ENCODE measurements at places on chromosomes 5 and 9.

- DNase-seq: no peak
Observed at GRCh38 chr5:27220752-27221151, 182.4 kb upstream of the CDH9 start.

GRCh38 chr5:5360363-5360940, 62.0 kb upstream of the ICE1 start:
- no peak for DNase-seq

DNA sequence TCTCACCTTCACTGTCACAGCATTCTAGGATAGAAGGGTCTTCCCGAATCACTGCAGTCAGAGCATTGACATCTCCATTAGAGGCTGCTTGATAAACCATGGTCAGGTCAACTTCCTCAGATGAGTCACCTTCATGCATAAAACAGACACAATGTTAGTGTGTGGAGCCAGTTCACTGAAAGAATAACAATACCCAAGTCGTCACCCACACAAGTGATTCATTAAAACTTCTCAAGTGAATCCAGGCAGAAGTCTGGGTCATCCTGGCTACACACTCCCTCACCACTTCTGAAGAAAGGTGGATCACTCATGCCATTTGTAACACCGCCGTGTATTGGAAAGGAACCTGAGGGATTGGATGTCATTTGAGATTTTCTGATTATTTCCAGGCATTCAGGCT, 49.6 kb downstream of the ANKRD55 start:
- no peak for DNase-seq

DNA sequence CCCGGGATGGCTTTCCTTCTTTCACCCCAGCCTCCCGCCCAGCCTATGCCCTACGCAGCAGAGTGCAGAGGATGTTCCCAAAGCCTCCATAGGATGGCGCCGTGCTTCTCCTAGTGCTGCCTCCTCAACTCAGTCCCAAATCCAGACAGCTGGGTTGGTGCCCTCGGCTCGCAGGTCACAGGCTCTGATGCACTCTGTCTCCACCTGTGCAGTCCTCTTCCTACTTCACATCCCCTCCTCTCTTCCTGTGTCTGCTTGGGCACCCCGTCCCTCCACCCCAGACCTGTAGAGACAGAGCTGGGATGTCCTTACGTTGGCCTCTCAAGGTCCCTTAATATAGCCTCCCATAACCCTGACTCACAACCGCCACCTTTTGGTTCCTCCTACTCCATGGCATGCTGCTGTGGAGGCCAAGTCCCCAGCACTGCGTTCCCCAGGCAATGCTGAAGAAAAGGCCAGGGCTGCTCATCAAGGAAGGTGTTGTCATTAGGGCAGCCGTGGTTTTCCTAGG, 314.4 kb downstream of the GADD45G start:
- no peak for DNase-seq

- DNase-seq: no peak
Observed at GRCh38 chr5:14250084-14250695, 107.0 kb downstream of the TRIO start.

- DNase-seq: no peak
Observed at GRCh38 chr5:23025629-23026233, 172.6 kb upstream of the CDH12 start.

DNA sequence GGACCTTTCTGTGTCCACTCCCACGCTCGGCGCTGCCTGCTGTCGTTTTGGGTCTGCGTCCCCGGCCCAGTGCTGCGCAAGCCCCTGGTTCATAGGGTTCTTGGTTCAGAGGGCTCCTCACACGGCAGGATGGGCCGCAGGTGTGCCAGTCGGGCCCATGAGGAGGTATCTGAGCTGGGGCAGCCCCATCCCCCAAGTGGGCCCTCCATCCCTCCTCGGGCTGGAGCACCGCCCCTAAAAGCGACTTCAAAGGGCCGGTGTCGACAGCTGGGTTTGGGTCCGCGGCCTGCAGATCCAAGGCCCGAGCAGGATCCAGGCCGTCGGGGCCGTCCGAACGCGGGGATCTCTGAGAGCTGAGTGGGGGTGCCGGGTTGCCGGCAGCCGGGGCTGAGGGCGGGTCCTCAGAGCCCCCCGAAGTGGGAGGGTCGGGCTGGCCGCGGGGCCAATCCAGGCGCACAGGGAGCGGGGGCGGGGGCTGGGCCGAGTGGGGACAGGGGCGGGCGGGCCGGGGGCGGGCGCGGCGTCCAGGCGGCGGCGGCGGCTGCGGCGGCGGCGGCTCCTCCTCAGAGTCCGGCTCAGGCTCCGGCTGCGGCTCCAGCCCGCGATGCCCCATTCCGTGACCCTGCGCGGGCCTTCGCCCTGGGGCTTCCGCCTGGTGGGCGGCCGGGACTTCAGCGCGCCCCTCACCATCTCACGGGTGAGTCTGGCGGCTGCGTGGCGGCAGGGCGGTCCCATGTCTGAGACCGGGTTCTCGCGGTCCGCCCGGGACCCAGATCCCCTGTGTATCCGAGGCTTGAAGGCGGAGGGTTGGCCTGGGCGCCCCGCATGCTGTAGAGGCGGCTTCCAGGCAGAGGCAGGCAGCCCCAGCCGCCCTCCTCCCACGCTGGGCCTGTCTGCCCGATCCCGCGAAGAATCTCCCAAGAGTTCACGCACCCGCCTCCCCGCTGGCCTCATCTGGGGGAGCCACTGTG, at the start of gene PDLIM4:
TSS of gene PDLIM4 (plus strand) at position 566 of the 971 bp plus-strand sequence. CDS start at position 605, 39 bp downstream.
- no peak for DNase-seq

GRCh38 chr5:142881076-142881783, 111.1 kb downstream of the ARHGAP26 start:
- DNase-seq: no peak

DNA sequence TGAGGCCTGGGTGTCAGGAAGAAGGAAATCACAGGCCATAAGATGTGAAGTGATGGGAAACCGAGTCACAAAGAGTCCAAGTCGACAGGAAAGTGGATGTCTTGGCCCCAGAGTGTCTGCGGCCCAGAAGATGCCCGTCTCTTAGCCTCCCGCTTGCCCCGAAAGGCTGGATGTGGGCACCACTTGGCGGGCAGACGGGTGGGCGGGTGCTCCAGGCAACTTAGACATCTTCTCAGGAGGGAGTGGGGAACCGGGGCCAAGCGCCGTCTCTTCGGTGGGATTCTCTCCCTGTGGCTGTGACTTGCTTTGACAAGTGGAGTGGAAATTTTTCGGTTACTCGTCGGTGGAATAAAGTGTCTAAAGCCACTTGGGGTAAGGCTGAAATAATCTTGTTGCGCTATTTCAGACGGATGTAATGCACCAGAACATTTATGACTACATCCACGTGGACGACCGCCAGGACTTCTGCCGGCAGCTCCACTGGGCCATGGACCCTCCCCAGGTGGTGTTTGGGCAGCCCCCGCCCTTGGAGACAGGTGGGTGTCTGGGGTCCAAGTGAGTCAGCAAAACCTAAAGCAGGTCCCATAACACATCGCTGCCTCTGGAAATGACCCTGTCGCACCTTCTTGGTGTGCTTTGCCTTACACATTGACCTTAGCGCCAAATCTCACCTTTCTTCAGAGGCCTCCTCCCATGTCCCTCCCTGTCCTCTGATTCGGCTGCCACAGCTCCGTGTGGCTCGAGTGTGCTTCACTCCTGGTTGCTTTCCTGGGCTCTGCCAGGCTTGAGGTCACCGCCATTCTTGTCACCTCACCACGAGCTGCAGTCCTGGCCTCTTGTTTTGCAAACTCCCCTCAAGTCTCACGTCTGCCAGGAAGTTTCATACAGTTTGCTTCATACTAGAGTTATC, 20.4 kb upstream of the EXOC3 start:
- DNase-seq: peak; percentile 15

- no peak for DNase-seq
Observed at GRCh38 chr5:9207817-9208418, 338.0 kb downstream of the SEMA5A start.

DNA sequence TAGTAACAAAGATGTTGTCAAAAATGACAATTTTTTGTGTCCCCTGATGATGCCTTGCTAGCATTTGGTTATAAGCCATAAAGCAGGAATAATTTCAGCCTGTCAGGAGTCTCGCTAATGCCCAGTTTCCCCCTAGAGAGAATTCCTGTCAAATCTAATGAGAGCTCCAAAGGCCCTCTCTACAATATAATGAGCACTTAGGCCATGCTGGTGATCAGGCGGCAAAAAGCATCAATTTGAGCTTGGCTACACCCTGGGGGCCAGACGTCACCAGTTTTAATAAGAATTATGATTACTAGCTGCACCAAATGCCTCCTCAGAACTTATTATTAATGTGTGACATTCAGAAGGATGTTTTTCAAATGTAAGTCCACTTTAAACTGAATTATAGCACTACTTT, 6.1 kb downstream of the TLE1 start:
- no peak for DNase-seq

DNA sequence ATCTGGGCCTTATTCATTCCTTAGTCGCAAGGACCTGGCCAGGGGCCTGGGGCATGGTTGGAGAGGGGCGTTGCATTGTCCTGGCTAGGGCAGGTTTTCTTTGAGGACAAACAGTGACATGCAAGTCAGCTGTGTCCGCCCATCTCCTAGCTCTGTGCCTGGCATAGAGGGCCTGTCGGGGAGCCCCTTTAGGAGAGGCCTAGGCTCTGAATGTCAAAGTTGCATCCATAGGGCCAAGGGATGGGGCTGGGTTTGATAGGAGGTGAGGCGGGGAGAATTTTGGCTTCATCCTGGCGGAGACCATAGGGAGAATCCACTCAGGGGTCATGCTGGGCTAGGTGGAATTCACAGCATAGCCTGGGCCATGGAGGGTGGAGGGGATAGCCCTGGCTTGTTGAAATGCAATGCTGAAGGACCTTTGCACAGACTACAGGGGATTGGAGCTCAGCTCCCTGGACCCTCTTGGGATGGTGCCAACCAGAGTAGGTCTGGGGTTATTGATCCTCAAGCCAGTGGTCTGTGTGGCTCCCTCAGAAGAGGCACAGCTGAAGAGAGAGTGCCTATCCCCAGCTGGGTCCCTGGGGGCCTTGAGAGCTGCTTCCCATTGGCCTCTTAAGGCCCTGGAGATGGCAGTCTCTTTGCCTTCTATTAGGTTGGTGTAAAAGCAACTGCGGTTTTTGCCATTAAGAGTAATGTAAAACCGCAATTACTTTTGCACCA, 104.0 kb downstream of the RGS3 start:
- DNase-seq: no peak

DNA sequence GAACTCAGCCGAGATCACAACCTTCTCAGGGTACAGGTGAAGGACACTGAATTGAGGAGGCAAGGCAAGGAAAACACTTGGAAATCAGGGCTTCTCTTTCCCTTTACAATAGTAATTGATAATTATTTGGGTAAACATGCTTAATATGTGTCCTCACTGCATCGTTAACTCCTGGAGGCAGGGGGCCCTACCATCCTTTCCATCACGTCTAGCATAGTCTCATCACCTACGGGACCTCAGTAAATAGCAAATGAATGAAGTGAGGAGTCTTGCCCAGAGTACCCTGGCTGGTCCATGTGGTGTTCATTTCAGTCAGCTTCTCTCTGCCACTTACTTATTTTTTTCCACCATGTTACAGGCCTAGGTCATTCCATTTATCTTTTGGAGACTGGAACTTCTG, 2.3 kb downstream of the F2RL1 start:
- DNase-seq: no peak

DNA sequence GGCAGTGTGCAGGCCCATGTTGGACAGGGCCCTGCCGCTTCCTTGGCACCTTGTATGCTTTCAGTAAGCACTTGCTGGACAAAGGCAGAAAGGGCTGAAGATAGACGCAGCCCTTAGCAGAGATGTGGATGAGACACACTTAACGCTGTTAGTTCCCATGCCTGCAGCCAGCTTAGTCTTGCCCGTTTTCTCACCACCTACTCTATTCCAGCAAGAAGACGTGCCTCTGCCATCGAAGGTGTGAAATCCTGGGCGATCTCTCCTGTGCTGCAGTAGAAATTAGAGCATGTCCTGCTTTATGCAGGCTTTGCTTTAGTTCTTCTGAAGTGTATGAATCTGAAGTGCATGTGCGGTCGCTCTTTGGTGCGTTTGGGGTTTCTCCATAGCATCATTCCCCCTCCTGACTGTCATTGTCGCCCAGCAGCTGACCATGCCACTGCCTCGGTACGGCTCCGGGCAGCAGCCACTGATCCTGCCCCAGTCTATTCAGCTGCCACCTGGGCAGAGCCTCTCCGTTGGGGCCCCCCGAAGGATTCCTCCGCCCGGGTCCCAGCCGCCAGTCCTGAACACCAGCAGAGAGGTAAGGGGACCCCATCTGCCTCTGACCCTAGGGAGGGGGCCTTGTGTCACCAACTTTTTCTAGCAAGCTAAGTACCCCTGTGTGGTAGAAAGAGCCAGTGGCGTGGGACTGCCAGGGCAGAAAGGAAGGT, 11.6 kb upstream of the POMT1 start:
- no peak for DNase-seq

DNA sequence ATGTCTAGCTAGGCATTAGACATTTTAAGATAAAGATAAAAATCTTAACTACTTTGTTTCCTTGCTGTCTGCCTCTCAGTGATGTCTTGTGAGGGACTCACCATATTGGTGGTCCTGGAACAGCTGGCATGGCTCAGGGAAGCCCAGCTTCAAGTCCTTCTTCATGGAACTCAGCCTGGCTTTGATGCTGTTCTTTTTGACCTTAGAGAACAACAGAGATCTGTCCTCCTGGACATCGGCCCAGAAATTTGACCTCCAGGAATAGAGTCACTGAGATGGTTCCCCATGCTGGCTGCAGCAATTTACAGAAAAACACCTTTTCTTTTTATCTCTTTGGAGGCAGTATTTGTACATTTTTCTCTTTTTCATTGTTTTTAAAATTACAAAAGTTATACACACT, 235.5 kb upstream of the WWC1 start:
- no peak for DNase-seq

GRCh38 chr9:106717686-106718085, 145.3 kb upstream of the ZNF462 start:
- DNase-seq: no peak

GRCh38 chr5:54516051-54516655, 1.4 kb upstream of the SNX18 start:
- DNase-seq: no peak

GRCh38 chr5:167472566-167473108, 818.8 kb upstream of the WWC1 start:
- no peak for DNase-seq

DNA sequence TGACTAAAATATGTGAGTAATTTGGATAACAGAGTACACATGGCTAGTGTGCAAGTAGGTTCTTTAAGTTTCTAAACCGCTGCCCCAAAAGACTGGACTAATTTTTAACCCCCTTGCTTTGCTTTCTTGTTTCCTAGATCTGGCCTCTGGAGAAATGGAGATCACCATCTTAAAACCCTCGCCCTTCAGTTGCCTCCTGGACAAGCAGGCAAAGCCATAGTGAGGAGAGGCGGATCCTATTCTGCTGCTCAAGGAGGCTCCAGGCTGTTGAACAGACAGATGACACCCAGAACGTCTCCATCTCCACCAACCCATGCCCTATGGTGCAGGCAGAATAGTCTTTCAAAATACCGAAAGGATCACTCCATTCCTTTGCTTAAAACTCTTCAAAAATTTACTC, 28.6 kb upstream of the ALDH1A1 start:
- no peak for DNase-seq

- DNase-seq: no peak
Observed at GRCh38 chr5:3428334-3428733, 167.3 kb upstream of the IRX1 start.

- no peak for DNase-seq
Observed at GRCh38 chr5:135426102-135427082, 20.8 kb downstream of the DCANP1 start.
